ENCODE measurements at places on chromosomes 16 and 17.

DNA sequence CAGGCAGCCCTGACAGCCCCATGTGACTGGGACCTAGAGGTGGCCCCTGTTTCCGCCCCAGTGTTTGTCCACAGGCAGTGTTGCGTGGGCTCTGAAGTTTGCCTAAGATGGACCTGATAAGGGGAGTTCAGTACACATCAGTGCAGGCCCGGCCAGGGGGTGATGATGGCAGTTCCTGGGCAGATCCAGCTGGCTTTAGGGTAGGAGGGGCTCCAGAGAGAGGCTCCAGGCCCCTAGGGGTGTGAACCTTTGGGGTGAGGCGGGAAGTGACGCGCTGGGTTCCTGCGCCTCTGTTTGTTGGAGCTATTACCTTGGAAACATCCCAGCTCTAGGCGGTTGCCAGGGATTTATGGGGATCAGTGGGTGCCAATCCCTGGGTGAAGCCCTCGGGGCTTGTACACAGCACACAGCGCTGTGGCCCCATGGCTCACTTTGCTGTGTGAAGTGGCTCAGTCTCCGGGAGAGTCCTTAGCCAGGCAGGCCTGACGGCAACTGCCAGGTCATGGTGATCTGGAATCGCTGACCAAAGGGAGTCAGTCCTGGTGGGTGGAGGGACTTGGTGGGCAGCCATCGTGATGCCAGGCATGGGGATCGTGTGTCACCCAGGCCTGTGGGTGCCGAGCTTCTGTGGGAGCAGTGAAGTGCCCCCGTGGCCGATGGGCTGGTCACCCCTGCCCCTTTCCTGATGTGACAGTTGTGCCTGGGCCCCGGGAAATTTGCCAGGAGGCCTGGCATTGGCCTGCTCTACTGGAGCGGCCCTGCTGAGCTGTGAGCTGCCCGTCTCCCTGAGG, 146.1 kb downstream of the SEC14L1 start:
- DNase-seq, result peak; percentile 92

GRCh38 chr16:22386976-22387375, 12.6 kb upstream of the CDR2 start:
- no peak for DNase-seq

- DNase-seq, result no peak
Observed at GRCh38 chr16:11597235-11598095, 10.7 kb upstream of the LITAF start.

DNA sequence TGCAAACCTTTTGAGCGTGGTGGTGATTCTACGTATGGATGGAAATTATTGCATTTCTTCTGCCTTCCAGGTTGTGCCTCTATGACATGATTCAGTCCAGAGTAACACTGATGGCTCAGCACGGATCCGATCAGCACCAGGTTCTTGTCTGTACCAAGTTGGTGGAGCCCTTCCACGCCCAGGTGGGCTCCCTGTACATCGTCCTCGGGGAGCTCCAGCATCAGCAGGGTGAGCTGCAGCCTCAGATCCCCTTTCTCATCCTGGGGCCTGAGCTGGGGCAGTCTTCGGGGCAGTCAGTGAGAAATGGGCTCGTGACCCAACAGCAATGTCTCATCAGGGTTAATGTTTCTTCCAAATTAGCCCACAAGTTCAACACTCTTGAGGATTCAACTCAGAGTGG, 9.3 kb upstream of the CDK3 start:
- no peak for DNase-seq

GRCh38 chr16:53946746-53947386, 242.9 kb downstream of the FTO start:
- peak; percentile 27 for DNase-seq

- DNase-seq, result no peak
Observed at GRCh38 chr16:71807905-71808592, 585 bp downstream of the AP1G1 start.

DNA sequence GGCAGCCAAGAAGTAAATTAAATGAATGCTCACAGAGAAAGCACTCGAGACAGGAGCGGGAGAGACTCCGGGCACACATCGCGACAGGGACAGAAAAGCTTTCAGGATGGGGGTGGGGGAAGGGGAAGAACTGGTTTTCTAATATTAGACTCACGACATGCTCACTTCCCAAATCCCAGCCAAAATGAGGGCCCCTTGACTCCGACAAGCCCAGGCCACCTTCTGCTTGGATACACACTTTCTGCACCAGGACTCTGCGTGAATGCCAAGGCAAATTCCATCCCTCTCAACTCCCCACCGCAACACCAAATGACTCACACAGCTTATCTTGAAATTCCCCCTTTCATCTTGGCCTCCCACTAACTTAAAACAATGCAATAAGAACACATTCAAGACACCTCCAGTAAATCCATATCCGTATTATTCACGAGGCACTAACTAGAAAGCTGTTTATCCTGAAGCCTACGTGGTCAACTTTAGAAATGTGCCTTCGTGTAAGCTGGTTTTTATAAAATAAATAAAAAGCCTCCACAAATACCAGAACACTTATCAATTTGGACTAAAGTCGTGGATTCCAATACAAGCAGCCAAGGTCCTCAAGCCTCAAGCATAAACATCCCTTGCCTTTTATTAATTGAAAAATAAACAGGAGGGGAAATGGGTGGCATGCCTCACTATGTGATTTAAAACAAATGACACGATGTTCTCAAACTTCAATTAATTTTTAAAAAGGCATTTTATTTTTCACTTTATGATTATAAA, 46.1 kb downstream of the NXN start:
- no peak for DNase-seq

Measured in NCI-H2081 (cell line).